ENCODE measurements at places on chromosomes 12 and 14.

DNA sequence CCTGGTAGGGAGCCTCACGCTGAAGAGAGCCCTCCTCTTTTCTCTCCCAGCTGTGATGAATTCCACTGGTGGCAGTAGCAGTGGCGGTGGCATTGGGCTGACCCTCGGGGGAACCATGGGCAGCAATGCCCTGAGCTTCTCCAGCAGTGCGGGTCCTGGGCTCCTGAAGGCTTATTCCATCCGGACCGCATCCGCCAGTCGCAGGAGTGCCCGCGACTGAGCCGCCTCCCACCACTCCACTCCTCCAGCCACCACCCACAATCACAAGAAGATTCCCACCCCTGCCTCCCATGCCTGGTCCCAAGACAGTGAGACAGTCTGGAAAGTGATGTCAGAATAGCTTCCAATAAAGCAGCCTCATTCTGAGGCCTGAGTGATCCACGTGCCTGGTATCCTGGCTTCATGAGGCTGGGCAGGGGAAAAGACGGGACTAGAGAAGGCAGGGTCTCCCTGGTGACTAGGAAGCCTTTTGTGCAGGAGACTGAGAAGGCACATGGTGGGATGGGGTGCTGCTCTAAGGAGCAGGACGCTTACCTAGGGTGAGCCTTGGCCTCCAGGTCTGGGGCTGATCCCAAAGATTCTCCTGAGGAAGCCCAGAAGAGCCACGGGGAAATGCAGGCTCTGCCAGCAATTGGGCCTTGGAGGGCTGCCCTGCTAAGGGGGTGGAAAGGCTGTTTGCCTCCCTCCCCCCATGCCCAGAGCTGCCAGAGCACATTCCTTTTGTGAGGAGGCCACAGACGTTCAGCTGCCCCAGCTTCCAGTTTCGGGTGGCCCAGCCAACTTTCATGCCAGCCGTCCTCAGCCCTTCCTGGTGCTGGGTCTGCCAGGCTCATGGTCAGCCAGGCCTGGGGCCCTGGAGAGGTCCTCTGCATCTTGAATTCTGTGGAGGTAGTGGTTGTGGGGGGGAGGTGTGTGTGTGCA is 15.8 kb downstream of the KRT7 start:
- DNase-seq, result no peak

DNA sequence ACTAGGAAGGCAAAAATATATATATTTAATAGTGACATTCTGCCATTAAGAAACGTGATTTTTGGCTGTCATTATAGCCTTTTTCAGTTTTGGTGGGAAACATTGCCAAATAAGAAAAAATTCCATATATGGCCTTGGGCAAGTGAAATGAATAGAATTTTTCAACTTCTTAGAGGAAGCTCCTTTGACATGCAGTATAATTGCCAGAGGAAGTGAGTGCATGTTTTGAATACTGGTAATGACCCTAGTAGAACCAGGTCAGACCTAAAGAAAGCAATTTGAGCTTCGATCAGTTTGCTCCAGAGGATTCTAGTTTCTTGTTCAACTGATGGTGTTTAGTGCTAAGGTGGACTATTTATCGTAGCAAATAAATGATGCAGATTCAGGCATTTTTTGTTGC is 26.2 kb upstream of the TRIM9 start:
- no peak for DNase-seq

DNA sequence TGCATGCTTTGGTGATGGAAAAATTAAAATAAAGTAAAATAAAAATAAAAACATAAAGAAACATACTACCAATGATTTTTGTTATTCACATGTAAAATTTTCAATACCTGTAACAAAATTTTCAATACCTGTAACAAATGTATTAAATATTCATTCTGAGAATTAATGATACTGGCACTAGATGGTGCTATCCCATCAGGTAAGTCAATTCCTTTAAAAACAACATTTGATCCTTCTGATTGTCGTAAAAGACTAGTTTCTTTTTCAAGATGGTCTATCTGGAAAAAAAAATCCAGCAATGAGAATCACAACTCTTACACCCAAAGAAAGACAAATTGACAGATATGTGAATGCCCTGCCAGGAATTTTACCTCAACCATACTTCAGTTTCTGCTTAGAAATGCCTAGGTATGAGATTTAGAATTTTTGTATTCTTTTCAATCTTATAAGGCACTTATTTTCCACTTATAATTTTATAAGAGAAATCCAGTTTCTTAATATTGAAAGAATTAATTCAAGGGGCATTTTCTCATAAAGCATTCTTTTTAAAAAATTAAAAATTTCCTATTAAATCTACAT is 30.7 kb downstream of the CEP290 start:
- peak; percentile 9 for DNase-seq

DNA sequence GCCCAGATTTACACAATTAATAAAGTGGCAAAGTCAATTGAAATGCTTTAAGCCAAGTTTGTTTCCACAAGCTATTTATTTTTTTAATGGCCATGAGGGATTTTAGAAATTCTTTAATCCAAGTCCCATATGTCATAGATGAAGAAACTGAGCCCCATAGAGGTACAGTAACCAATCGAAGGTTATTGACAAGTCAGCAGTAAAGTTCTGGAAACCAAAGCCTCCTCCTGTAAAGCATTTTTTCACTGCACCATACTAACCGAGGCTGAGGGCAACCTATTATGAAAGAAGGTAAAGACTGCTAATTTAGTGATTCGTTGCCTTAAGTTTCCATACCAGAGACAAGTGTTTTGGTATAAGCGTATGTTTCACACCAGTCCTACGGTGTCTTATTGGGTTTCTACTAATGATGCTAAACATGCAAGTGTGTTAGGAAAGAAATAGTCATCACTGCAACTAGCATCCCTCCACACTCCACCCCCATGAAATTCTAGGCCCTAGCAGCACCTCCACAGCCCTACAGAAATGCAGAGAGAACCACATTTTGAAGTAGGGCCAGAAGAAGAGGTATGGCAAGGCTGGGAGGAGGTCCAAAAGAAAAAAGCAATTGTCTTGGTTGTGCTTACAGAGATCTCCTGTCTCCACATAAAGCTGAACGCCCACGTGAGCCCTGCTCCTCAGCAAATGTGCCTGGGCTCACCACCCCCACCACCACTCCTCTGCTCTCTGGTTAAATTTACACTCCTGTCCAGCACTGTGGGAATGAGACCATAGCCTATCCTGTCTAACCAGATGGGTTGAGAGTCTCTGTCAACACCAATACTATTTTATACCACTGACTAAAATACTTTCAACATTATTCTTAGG is 271.1 kb upstream of the G2E3 start:
- DNase-seq, result no peak

DNA sequence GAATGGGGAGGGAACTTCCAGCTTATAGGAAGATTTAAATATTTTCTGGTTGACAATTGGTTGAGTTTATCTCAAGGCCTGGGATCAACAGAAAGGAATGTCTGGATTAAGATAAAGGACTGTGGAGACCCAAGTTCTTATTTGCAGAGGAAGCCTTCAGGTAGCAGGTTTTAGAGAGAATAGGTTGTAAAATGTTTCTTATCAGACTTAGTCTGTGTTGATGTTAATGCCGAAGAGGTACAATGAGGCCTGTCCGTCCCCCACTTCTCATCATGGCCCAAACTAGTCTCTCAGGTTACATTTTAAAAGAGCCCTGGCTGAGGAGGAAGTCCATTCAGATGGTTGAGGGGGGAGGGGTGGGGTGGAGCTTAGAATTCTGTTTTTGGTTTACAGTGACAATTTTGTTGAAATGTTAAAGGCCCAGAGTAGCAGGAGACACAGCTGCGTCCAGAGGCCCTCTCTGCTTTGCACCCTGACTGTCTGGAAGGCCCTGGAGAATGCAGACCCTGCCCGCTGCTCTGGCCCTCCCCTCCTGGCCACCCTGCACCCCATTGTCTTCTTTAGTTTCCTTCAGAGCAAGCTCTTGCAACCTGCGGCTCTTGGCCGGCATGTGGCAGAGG is 672.5 kb upstream of the TMEM132C start:
- no peak for DNase-seq

GRCh38 chr14:54138354-54139038 is 181.9 kb upstream of the BMP4 start:
- DNase-seq, result no peak

GRCh38 chr12:40168001-40168400 is 56.8 kb upstream of the LRRK2 start:
- peak; percentile 9 for DNase-seq

GRCh38 chr12:108358580-108358965 is 19.5 kb upstream of the CMKLR1 start:
- no peak for DNase-seq

DNA sequence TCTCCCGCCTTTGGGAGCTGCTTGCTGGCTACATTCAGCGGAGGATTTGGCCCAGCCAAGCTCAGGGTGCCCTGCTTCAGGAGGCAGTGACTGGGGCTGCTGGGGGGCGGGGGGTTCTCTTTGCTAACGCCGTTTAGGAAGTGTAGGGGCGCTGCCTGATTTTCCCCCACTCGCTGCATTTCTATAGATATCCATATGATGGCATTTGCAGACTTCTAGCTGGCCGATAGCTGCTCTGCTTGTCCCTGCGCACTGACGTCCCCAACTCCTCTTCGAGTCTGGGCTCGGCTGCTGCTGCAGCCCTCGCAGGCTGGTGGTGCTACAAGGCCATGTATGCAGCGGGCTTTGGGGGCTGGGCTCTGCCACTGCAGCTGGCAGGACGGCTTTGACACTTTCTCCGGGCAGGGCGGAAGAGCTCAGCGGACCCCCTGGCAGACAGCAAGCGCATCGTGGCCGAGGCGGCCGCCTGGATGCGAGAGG is 3.1 kb downstream of the LRFN5 start:
- DNase-seq, result no peak

DNA sequence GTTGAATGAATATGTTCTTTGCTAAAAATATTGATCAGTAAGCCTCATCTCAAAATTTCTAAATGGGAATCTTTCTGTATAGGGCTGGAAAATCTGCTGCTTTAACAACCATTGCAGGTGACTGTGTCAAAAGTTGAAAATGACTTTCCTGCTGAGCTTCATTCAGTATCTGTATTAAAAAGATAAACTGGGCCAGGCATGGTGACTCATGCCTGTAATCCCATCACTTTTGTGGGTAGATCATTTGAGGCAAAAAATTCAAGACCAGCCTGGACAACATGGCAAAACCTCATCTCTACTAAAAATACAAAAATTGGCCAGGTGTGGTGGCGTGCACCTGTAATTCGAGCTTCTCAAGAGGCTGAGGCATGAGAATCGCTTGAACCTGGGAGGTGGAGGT is 213.7 kb upstream of the SYT10 start:
- DNase-seq, result no peak

DNA sequence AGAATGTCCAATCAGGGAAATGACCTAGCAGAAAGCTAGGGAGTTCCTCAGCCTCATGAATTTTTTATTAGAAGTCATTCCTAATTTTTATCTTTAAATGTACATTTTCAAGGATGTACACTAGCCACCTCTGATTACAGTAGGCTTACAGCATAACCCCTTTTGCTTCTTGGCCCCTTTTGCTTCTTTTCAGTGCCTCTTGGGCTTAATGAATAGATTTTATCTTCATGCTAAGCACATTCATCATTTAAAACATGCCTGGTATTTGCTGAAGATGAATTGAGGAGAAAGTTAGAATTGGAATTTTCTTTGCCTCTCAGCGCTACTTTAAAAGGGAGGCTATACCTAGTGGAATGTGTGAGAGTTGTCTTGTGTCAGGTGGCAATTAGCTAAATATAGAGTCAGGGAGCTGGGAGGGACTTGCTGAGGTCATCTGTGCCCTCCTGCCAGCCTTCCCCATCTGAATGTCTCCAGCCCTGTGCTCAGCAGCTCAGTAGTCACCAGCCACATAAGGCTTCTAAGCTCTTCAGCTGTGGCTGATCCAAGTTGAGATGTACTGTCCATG is 132.1 kb downstream of the SAMD4A start:
- DNase-seq, result no peak

DNA sequence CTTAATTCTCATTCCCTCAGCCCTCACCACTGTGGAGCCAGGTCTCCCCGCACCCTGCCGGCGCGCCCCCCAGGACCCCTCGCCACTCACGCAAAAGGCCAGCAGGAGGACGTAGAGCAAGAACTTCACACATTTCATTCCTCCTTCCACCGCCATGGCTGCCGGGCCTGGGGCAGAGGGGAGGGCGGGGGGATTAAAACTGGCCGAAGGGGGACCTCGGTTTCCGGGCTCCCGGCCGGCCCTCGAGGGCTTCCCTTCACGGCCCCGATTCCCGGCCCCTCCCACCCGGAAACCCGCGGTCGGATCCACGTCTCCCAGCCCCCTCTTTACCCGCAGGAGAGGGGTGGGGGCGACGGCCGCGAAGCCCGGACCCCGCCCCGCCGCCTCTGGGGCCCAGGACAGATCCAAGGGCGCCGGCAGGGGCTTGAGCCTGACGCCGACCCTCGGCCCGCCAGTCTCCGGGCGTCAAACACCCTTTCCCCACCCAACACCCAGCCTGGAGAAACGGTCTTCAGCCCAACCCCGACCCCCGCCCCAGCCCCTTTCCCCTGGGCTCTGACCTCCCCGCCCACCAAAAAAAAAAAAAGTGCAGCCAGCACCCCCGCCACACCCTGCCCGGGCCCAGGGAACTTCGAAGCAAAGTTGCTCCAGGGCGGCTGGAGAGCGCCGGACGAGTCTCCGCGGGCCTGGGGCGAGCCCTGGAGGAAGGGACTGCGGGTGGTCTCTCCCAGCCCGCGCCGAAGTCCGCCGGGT is 447 bp downstream of the CD63 start:
- no peak for DNase-seq

DNA sequence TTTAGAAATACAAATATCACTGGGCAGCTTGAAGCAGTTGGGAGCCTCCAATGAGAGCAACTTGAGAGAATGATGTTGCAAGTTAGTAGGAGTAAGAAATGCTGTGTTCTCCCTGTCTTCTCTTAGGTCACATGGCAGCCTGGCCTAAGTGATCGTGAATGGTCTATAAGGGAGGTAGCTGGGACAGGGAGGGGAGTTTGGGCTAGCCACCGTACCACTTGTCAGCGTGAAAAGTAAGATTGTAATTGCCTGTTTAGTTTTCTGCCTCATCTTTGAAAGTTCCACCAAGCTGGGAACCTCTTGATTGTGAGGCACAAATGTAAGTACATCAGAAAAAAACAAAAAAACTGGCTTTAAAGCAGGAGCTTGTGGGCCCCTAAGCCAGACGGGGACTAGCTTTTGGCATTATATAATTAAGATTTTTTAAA is 36.4 kb downstream of the MDM2 start:
- DNase-seq, result no peak

DNA sequence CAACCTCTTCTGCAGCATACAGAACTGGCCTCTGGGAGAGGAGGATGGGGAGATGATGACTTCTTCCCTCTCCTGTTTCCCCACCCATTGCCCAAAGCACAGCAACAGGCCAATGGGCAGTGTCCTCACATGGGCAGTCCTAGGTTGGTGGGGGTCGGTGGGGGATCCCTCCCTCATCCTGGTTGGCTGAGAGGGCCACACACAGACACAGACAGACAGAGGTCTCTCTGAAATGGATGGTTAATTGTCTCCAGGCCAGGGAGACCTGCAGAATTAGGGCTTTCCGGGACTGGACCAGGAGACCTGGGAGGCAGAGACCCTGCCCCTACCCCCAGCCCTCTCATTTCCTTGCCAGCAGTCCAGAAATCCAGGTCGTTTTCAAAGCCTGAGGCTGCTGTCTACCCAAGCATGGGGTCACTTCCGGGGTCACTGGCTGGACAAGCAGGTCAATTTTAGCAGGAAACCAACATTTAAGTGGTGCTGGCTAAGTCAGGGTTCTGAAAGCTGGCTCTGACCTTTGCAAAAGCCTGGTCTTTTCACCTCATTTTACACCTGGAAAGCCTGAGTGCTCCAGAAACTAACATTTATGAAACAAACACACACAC is 48.6 kb upstream of the TBX3 start:
- DNase-seq, result no peak

Data from activated CD4-positive, alpha-beta T cell treated with anti-CD3 and anti-CD28 coated beads, Interleukin-2, Interleukin-4, amounts not matched to agents 100 ng/mL and 50 ng/mL, durations not matched to agents 16 hours and 8 hours (primary cell).